ENCODE measurements at places on chromosomes 5 and 9. TPM values are rescaled to one million over a fixed set of nuclear protein-coding genes. Genes with fewer than 3 reads are reported as not detected.

DNA sequence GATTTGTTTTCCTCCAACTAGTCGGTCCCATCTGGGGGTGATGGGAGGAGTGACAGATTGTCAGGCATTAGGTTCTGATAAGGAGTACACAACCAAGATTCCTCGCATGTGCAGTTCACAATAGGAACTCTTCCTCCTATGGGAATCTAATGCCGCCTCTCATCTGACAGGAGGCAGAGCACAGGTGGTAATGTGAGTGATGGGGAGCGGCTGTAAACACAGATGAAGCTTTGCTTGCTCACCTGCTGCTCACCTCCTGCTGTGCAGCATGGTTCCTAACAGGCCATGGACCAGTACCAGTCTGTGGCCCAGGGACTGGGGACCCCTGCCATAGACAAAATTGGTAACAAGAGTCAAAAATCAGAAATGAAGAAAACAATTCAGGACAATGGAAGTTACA lies 173.3 kb upstream of the HMHB1 start:
- peaks cover 13% of the 10 kb centered on the region for H3K4me1 ChIP-seq
- no peak overlapping the region for H3K27ac ChIP-seq
- H3K27me3 ChIP-seq = no peaks in the 10 kb centered on the region
- no peaks in the 10 kb centered on the region for H3K36me3 ChIP-seq
- no peak for DNase-seq

GRCh38 chr5:77773734-77774280 lies 2.3 kb downstream of the TBCA start:
- peaks cover 31% of the 10 kb centered on the region for H3K4me1 ChIP-seq
- no peak for DNase-seq
- no peak overlapping the region for H3K4me3 ChIP-seq

- no peaks in the 10 kb centered on the region for H3K36me3 ChIP-seq
- H3K4me1 ChIP-seq = no peaks in the 10 kb centered on the region
- DNase-seq = no peak
- H3K27me3 ChIP-seq = no peaks in the 10 kb centered on the region
- H3K4me3 ChIP-seq = no peak overlapping the region
Observed at GRCh38 chr5:159560088-159560487, 229.8 kb upstream of the IL12B start.

DNA sequence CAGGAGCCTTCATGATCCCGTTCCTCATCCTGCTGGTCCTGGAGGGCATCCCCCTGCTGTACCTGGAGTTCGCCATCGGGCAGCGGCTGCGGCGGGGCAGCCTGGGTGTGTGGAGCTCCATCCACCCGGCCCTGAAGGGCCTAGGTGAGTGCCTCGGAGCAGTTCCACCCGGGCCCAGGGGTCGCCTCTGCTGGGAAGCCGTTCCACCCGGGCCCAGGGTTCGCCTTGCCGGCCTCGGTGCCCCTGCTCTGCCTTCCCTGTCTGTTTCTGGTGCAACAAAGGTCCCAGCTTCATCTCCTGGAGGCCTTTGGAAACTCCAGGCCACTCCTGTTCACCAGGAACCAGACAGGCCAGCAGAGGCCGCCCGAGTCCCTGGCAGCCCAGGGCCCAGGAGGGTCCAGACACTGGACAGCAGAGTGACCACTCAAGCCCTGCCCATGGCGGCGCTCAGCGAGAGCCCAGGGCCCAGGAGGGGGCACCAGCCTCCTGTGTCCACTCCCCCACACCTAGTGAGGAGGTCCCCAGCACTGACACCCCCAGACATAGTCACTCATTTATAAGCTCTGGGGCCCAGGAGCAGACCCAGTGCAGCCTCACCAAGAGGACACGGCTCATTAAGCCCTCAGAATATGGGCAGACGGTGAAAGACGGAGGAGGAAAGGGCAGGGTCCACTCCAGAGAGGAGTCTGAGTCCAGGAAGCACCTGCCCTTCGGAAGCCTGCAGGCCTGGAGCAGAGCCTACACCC lies 7.5 kb downstream of the SLC6A19 start:
- H3K4me3 ChIP-seq = no peak overlapping the region
- H3K36me3 ChIP-seq = no peaks in the 10 kb centered on the region
- peaks cover 6% of the 10 kb centered on the region for H3K4me1 ChIP-seq
- H3K27ac ChIP-seq = no peak overlapping the region

- peaks cover 4% of the 10 kb centered on the region for H3K27me3 ChIP-seq
- no peaks in the 10 kb centered on the region for H3K36me3 ChIP-seq
- H3K27ac ChIP-seq = no peak overlapping the region
- no peak overlapping the region for H3K4me3 ChIP-seq
Observed at GRCh38 chr9:38486056-38486615, 61.9 kb upstream of the IGFBPL1 start.

GRCh38 chr9:129081388-129081904 lies 535 bp downstream of the DOLPP1 start:
- peak overlapping the region; percentile 97 for H3K4me3 ChIP-seq
- H3K27me3 ChIP-seq = no peaks in the 10 kb centered on the region
- H3K36me3 ChIP-seq = peaks cover 17% of the 10 kb centered on the region
- peak; percentile 66 for DNase-seq
- peaks cover 19% of the 10 kb centered on the region for H3K4me1 ChIP-seq
- H3K27ac ChIP-seq = peak overlapping the region; percentile 84

The ARHGEF28 gene
- total RNA-seq = 30.4 TPM

The ARHGEF37 gene
- 13.5 TPM for total RNA-seq

The TRPM6 gene
- total RNA-seq = 0.44 TPM

The TMED9 gene
- total RNA-seq = 132 TPM

Data from lower lobe of right lung (tissue), 2 donors.